NCI-H1092 treated with DMSO at 0.1 percent for 48 hours (cell line): ENCODE measurements at places on chromosomes 5 and 9.
A peak's percentile ranks its signal among the peaks of the same experiment; 100 is the strongest.

DNA sequence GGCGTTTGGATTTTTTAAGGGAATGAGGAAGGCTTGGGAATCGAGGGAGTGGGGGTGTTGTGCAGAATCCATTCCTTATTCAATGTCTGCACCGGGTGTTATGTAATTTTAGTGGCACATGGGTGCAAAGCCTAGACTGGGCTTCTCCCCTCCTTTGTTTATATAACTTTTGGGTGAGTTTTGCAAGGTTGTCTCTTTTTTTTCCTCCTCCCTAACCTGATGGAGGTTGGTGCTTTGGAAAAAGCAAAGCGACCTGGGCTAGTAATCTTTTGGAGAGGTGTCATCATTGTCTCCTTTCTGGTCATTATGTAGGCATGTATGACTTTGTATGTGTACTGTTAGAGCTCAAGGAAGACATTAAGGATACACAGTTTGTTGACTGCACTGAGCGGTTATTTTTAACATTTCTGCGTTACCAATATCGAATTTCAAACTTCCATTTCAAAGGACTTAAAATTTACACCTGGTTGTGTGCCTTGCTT is 3.1 kb downstream of the SMARCA2 start:
- DNase-seq, result no peak

- DNase-seq, result no peak
Measured at GRCh38 chr9:117184173-117184572, 230.7 kb downstream of the ASTN2 start.

- DNase-seq, result no peak
Measured at GRCh38 chr9:114499941-114500696, 5.2 kb downstream of the WHRN start.

GRCh38 chr5:75200776-75201175 is 35.9 kb downstream of the ANKRD31 start:
- DNase-seq, result no peak

- no peak for DNase-seq
Measured at GRCh38 chr5:140106805-140107311, 7.1 kb upstream of the PURA start.

GRCh38 chr5:173762930-173763329 is 125.2 kb upstream of the CPEB4 start:
- DNase-seq, result no peak

DNA sequence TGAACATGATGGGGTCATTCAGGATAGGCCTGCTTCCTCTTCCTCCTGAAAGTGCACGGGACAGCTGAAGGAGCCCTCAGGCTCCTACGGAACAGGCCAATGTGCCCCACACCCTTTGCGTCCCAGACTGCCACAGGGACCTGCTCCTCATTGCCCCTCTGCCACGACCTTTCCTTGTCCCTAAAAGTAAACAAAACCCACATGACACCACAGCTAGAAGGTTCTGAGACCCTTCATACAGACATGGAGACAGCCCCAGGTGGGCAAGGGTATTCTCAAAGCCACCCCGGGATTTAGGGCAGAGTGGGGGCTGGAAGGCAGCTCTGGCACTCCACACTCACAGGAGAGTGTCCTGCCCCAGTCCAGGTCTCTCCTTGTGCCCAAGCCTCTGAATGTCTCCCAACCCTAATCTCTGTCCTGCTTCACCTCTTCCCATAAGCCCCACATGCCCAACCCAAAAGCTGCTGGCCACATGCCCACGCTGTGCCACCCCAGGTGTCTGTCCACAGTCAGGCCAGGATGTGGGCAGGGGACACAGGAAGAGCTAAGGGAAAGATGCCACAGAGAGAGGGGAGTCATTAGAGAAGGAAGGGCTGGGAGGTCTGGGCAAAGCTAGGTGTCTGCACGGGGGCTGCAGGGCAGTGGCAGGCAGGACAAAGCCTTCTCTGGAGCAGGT is 800 bp downstream of the AMBP start:
- no peak for DNase-seq

GRCh38 chr5:104815212-104815611 is 1252.6 kb upstream of the NUDT12 start:
- no peak for DNase-seq

DNA sequence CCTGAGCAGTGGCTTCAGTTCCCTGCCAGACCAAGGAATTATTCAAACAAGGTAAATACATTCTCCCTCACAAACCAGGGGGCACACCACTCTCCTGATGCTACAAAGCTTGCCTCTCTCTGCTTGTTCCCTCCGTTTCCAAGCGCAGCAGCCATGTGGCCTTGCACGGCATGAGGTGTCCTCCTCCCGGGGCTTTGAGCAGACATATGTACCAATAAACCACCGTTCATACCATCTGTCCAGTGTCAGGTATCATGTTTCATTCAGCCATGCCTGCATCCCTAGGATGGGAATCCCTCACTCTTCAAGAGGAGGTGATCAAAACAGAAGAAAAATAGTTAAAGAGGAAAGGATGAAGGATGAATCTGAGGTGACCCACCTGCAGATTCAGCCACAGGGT is 282.7 kb downstream of the ENC1 start:
- DNase-seq, result peak; percentile 23

DNA sequence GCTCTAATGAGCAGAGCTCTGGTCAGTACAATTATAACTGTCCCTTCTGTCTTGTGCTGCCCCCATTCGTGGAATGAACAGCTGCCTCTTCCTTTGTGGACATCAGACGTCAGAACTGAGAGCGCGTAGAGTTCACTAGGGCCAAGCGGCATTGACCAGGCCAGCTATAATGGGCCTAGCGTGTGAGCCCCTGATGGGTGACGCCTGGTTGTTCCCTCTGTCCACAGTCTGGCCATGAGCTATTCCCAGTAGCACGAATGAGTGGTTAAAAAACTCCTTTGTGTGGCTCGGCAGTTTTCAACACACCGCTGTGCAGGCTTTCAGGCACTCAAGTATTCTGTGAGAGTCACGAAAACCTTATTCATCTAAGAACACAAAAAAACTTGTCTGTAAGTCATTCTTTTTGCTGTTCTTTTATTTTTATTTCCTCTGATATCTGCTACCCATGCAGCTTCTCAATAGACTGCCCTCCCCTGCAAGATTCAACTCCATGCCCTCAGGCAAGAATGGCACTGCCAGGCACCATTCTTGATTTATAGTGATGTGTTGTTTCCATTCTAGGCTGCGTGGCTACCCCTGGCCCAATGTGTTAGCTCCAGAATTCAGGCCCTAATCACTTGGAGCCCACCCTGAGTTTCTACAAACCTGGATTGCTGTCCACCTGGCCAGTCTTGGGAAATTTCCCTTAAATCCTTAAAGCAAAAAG is 52.5 kb downstream of the ANKDD1B start:
- no peak for DNase-seq

DNA sequence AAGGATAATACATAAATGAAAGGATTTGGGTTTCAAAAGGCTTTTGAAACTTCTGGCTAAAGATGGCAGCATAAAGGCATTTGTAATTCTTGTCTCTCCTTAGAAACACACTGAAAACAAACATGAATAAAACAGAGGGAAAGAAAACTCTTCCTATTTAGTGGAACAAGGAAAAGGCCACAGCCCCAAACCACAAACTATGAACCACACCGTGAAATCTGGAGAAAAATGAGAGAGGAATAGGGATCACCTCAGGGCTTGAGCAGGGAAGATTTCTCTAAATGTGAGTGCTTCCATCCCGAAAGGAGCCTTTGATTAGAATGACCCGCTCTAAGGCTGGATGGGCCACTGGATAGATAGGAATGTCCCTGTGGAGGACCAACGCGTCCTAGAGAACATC is 119.6 kb downstream of the SEC61B start:
- DNase-seq, result no peak

DNA sequence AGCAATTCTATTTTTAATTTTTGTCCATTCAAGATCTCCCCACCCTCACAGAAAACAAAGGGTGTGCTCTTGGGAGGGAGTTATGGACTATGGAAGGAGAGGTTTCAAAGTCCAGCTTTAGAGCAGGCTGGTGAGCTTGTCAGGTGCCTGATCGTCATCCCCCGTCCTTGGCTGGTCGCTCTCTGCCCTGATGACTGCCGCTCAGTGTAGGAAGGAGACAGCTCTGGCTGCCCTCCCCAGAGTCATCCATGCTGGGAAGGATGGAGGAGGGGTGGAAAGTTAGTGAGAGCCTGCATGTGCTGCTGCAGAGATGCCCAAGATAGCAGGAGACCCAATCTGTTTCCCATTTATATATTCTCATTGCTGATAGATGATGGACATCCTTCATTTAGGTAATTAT is 96.6 kb downstream of the NLN start:
- no peak for DNase-seq

DNA sequence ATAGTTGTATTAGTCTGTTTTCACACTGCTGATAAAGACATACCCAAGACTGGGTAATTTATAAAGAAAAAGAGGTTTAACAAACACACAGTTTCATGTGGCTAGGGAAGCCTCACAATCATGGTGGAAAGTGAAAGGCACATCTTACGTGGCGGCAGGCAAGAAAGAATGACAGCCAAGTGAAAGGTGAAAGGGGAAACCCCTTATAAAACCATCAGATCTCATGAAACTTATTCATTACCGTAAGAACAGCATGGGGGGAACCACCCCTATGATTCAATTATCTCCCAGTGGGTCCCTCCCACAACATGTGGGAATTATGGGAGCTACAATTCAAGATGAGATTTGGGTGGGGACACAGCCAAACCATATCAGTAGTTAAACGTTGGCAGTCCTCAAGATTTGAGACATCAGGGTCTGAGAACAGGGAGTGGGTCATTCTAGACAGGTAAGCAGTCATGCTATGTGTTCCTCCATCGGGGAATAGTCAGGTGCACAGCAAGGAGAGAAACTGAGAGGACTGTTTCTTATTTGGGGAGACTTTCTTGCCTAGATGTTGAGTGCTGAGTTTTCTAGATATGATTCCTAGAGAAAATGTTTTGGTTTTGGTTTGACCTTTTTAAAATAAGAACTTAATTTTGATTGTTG is 45.8 kb upstream of the ENTREP1 start:
- DNase-seq, result no peak

DNA sequence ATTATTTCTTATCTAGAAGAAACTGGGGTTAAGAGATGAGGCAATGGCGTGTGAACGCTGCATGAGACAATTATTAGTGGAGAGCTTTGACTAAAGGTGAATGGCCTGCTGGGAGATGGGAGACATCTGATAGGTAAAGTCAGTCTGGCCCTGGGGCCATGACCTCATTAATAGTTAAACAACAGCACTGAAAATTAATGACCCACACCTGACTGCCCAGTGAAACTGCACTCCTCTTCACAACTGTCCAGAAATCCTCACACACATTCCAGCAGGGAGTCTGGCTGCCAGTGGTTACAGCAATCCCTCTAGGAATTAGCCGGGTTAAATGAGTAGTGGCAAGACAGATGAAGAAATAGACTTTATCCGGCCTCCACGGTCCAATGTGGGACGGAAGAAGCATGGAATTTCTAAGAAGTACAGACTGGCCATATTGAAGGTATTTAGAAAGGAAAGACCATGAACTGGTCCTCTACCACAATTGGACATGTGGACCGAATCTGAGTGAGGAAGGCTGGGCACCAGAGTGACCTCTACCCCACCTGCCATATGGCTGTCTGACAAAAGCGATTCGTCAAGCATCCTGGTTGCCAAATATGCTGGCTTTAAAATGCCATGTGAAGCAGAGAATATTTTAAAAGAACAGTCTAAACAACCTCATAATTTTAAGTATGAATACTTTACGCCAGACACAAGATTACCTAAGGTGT is 138.4 kb downstream of the EFNA5 start:
- DNase-seq, result no peak

GRCh38 chr9:81145331-81145963 is 543.9 kb downstream of the TLE1 start:
- no peak for DNase-seq

DNA sequence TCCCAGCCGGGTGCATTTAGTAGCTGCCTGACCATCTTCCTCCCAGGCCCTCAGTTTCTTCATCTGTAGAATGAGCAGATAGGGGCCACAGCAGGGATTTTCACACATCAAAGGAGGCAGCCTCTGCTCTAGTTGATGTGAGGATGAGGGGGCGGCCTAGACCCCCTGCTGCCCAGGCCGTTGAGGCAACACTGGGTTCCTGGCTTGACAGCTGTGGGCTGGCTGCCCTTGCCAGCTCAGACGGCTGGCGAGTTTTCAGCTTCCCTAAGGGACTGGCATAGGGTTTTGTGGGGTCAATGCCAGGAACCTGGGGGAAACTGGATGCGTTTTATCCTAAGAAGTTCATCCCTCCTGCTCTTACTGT is 49.6 kb downstream of the NDST1 start:
- DNase-seq, result peak; percentile 30

GRCh38 chr5:50653946-50654345 is 12.5 kb upstream of the PARP8 start:
- no peak for DNase-seq

DNA sequence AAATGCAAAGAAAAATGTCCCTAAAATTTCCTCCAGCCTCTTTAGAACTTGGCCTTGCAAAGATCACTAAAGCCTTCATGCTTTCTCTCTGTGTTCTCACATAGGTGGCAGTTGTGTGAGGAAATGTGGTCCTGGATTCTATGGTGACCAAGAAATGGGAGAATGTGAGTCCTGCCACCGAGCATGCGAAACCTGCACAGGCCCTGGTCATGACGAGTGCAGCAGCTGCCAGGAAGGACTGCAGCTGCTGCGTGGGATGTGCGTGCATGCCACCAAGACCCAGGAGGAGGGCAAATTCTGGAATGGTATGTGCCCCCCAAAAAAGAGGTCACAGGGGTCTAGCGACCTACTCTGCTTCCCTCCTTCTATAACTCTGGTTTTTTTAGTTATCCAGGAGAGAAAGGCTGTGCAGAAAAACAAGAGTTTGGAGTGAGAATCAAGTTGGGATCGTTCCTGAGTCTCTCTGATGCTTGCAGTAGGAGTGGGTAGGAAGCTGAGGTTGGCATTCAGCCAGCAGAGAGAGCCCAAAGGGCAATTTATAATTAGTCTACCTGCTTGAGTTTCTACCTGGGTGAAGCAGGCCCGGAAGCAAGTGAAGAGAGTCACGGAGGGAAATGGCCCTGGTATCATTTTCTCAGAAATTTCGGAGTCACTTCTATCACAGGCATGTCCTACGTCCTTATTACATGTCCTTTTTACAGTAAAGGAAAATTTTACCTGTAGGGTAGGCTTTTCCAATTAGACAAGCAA is 97.5 kb downstream of the RFK start:
- DNase-seq, result no peak

- no peak for DNase-seq
Measured at GRCh38 chr9:2319421-2319820, 302.2 kb upstream of the VLDLR start.

DNA sequence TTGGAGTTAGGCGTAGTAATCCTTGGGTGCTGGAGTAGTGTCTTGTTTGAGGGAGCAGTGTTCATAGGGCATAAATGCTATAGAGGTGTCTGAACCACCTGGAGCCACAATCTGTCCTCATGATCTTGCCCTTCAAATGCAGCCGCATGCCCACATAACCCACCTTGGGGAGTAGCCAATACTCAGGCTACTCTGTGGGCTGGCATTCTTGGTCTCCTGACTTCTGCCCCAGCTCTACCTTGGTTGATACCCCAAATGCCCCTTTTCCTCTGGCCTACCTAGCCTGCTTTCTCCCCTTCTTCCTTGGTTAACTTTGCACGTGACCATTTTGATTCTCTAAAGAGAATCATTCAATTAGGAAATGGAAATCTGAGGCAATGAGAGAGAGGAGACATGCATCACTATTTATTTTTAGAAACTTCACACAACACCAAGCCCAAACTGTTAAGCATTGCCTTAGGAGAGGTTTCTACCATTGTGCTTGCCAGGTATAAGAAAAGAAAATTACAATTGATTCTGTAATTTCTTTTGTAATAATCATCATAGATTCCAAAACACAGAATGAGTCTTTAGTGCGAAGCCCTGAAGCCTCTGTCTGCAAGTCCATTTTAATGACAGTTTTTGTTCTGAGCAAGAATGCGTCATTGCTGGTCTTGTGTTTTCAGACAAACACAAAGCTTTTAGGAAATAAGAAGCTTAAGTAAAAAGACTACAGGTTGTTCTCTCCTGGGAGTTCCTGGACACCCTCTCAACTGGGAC is 135.2 kb downstream of the C9orf152 start:
- no peak for DNase-seq
